ENCODE measurements at places on chromosomes 7 and 10.

GRCh38 chr7:8514781-8515519, 81.5 kb downstream of the NXPH1 start:
- DNase-seq: no peak

DNA sequence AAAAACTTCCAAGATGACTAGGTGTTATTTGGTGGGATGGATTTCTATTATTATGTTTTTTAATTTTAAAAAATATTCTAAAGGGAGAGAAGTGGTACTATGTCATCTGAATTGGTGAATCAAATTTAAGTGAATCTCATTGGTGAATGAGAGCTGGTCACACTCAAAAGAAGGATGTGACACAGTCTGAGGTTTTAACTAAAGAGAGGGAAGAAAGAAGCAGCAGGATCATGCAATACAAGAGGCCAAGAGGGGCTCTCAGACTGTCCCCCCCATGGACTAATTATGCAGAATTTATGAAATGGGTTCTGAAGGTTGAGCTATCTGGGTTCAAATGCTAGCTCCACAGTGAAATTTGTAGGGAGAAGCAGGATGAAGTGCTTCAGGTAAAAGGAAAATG, 16.2 kb downstream of the MACC1 start:
- DNase-seq: no peak

- no peak for DNase-seq
Observed at GRCh38 chr7:105006367-105007136, 7.5 kb upstream of the KMT2E start.

- no peak for DNase-seq
Observed at GRCh38 chr10:64762861-64763260, 1241.7 kb downstream of the REEP3 start.

- DNase-seq: no peak
Observed at GRCh38 chr10:89171996-89172395, 35.1 kb downstream of the CH25H start.

GRCh38 chr10:75403144-75403938, 1.8 kb upstream of the ZNF503 start:
- DNase-seq: no peak

DNA sequence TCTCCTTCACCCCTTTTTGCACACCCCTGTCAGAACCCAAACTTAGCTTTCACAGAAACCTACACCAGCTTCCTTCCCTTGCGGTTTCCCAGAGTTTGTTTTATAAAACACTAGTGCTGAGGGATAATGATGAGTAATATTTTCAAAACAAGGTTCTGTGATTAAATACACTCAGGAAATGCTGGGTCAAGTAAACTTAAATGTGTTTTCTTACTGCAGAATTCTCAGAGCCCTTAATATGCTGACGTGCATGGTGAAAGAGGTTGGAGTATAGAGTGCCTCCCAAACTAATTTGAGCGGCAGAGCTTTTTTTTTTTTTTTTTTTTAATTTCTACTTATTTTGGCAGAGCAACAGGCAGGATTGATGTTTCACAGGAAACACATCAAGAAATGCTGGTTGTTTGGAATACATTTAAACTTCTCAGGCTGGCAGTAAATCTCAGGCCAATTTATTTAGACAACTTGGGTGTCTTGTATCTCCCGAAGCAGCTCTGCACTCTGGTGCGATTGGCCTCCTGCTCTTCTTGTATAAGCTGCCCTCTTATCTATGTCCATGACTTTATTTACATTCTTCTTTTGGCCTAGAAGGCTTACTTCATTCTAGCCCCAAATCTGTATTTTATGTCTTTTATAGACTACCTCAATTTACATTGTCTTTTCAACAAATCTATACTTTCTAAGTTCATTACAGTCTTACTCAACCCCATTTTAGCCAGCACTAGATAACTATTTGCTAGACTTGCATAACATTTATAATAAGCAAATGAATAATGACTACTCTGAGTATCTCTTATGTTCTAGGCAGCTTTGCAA, 165.4 kb downstream of the BMPER start:
- DNase-seq: no peak

DNA sequence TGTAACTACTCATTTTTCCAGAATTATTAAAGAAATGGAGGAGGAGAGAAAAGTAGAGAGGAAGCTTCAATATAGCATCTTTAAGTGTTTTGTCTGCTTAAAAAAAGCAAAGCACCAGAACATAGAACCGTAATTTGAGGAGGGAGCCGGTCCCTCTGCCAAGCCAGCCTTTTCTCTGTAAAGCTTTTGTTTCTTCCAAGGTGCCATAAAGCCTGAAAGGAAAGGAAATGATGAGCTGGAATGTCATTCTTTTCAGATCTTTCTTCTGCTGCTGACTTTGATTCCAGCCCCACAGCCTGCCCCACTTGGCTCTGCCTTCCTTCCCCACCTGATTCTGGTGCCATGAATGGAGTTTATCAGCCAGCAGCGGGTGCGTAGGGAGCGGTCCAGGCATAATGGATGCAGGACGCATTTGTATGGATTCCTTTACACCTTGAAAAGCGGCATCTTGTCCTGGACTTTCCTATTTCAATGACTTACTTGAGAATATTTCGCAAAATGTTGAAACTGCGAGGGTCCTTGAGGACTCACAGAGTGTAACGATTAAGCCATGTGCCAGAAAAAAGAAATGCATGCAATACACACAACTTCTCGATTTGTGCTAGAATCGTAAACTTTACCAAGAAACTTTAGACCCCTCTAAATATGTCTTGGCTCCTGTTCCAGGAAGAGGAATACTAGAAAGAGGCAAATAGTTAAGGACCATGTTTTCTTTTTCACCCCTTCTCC, 569.5 kb upstream of the MGMT start:
- DNase-seq: no peak

GRCh38 chr7:52705768-52706167, 329.7 kb upstream of the POM121L12 start:
- no peak for DNase-seq

DNA sequence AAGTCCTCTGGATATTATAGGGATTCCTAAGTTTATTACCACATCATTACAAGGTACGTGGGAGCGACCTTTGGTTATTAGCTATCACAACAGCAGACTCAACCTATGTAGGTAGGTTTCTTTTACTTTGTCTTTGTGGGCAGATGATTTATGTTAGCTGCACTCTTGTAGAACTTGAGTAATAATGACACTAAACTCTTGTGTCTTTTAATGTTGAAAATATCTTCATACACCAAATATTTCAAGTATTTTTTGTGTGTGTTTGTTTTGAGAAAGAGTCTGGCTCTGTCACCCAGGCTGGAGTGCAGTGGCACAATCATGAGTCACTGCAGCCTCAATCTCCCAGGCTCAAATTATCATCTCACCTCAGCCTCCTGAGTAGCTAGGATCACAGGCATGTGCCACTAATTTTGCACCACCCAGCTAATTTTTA, 19.2 kb upstream of the SUPV3L1 start:
- no peak for DNase-seq

DNA sequence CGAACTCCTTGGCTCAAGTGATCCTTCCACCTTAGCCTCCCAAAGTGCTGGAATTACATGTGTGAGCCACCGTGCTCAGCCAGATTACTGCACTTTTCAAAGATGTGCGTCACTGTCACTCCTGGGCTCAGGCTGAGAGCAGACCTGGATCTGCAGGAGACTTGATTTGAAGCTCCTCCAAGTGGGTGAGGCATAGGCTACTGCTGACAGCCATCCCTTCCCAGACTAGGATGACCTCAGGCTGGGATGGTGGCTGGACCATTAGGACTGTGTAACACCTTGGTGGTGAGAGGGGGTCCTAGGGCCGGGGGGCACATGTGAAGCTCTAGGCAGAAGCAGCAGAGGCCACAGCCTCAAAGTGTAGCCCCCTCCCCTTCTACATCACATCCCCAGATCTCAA, 8.2 kb upstream of the SRRM3 start:
- DNase-seq: no peak

DNA sequence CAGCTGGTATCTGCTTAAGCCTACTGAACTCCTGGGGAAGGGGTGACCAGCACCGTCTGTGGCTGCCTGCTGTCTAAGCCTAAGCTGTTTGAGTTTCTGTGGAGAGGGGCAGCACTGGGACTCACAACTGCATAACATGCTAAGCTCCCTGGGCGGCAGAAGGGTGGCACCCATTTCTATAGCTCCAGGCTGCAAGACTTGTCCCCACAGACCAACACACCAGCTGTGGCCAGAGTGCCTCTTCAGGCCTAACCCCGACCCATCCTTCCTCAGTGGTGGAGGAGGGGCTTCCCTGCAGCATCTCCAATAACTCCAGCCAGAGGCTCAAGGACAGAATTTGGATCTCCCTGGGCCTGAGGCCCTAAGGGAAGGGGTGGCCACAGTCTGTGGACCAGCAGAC, 464.1 kb downstream of the SEMA3D start:
- DNase-seq: no peak

GRCh38 chr7:98400542-98401340, at the start of gene BAIAP2L1:
TSS of gene BAIAP2L1 (minus strand) at chr7:98401090. CDS start at chr7:98400852, 238 bp downstream.
- peak; percentile 69 for DNase-seq

- no peak for DNase-seq
Observed at GRCh38 chr7:16738011-16738688, 15.4 kb upstream of the TSPAN13 start.
